Sigmoid colon (tissue), 7 donors: ENCODE measurements at places on chromosomes 6 and 20. TPM values are rescaled to one million over a fixed set of nuclear protein-coding genes. Genes with fewer than 3 reads are reported as not detected.

GRCh38 chr6:130964808-130965604, 98.0 kb downstream of the EPB41L2 start:
- DNase-seq = no peak

GRCh38 chr6:45231660-45232059, 96.5 kb upstream of the RUNX2 start:
- DNase-seq = no peak

- no peak for DNase-seq
Measured at GRCh38 chr20:54062812-54063280, 7.5 kb downstream of the BCAS1 start.

- no peak for DNase-seq
Measured at GRCh38 chr20:9218531-9218961, 149.7 kb downstream of the PLCB4 start.

GRCh38 chr6:30160785-30161531, at the start of gene TRIM10:
TSS of gene TRIM10 (minus strand) at chr6:30161211. CDS start at chr6:30160858, 353 bp downstream.
- no peak for DNase-seq

- peak; percentile 70 for DNase-seq
Measured at GRCh38 chr6:90386399-90387382, 90.0 kb upstream of the BACH2 start.

GRCh38 chr20:45965169-45966002, 6.6 kb downstream of the ZNF335 start:
- DNase-seq = peak; percentile 59

DNA sequence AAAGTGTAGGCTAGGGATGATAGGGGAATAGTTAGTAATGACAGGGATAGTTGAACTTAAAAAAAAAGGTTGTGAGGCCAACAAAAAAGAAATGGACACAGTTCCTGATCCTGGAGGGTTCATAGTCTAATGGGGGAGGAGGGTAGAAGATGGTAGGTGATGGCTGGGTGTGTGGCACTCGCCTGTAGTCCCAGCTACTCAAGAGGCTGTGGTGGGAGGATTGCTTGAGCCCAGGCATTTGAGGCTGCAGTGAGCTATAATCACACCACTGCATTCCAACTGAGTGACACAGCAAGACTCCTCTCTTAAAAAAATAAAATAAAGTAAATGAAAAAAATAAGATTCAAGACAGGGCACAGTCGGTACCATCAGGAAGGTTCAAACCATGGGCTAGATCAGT, 2.4 kb upstream of the MICB start:
- DNase-seq = no peak

DNA sequence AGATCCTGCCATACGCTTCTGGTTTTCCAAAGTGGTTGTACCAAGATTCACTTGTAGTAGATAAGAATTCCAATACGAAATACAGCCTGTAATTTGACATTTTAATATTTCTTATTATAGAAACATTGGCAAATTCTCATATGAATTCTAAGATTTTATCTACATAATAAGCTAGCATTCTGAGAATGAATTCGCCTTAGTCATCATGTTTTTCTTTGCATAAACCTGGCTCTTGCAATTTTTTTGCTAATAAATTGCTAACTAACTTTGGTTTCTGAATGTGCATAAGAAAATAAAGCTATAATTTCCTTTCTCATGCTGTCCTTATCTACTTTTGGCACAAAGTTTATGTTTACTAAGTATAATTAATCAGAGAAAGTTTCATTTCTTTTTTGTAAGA, 673.0 kb downstream of the PTPRT start:
- no peak for DNase-seq

GRCh38 chr6:157246048-157246630, 77.2 kb downstream of the TMEM242 start:
- peak; percentile 81 for DNase-seq

DNA sequence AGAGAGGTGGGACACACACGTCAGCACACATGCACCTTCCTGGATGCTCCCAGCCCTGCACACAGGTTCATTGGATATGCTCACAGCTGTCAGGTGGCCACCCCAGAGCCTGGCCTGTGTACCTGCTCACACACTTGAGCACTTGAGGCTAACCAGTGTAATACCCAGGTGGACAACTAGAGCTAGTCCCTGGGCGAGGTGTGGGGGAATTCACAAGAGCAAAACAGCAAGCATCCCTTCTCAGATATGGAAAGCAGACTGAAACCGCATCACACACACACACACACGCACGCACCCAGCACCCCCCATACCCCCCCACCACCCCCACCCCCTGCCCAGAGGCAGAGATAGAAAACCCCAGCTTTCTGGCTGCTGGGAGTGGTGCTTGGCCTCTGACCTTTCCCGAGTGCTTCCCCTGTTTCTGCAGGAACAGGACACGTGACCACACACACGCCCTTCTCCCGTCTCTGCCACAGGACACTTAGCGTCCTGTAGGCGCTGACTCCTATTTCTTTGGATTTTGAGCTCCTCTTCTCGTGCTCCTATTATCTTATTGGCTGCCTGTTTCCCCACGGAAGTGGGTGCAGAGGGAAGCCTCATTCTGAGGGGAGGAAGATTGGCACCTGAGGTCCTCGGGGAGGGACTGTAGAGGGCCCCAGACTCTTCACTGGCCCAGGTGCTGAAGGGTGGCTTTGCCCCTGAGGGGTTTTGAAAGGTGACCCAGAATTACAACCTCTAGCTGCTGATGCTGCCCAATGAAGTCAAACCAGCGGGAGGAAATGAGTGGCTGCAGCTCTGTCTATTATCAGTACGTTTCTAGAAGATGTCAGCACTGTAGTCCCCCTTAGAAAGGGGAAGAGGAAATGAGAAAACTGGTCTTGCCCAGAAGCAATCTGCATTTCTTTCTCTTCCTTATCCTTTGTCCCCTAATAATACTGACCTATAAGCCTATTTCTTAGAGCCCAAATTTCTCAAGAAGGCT, 65.8 kb downstream of the SYTL3 start:
- no peak for DNase-seq

GRCh38 chr20:3237011-3237957, 1.7 kb downstream of the SLC4A11 start:
- no peak for DNase-seq

GRCh38 chr20:7305976-7306375, 538.5 kb downstream of the BMP2 start:
- no peak for DNase-seq

DNA sequence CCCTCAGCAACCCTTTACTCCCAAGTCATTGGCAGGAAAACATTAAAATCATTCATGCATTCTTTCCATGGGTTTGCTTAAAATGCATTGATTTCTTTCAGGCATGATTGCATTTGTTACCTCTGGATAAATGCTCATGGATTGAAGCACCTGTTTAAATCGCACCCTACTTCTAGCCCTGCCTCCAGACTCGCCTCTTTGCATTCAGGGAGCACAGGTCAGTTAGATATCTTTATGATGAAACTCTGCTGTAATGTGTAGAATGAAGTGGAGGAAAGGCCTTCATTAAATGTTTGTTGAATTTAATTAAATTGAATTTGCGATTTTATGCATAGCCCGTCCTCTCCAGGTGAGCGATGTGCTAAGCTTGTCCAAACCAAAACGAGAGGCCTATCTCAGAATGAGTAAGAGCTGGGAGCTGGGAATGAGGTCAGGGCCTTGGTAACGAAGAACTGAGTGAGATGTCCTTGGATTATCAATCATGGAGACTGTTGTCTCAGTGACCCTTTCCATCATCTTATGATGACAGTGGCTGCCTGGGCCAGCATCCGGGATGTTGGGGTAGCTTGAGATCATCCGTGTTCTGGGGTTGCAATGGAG, 210.1 kb downstream of the SYNDIG1 start:
- peak; percentile 3 for DNase-seq

GRCh38 chr6:14743474-14744211, 502.2 kb upstream of the JARID2 start:
- DNase-seq = peak; percentile 78

DNA sequence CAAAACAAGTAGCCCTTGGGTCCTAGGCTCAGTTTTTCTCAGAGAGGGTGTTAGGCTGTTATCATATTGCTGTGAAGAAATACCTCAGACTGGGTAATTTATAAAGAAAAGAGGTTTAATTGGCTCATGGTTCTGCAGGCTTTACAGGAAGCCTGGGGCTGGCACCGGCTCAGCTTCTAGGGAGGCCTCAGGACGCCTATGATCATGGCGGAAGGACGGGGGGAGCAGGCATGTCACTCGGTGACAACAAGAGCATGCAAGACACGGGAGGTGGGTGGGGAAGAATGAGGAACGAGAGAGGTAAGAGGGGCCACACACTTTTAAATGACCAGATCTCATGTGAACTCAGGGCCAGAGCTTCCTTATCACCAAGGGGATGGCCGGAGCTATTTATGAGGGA, 26.9 kb downstream of the CDH26 start:
- no peak for DNase-seq

DNA sequence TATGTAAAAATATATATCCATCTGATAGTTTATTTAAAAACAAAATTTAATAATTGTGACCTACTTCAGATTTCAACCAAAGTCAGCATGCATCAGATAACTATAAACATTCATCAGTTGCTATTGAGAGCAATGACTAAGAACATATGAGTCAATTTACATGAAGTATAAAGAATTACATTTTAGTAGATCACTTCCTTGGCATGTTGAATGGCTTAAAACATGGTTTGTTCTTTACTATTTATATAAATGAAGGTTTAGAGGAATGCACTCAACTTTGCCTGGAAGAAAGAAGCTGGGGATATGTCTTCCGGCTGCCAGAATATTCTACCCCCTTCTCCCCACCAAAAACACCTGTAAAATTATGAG, 6.4 kb upstream of the FAM217A start:
- DNase-seq = no peak

- no peak for DNase-seq
Measured at GRCh38 chr20:22426772-22427171, 157.6 kb downstream of the FOXA2 start.

- DNase-seq = no peak
Measured at GRCh38 chr20:19291024-19291817, 78.8 kb downstream of the SLC24A3 start.

The WFDC10B gene
- not detected for polyA plus RNA-seq

The JPH2 gene
- polyA plus RNA-seq = 5.3 TPM

The AVP gene
- polyA plus RNA-seq = not detected

The FAM110A gene
- 10.7 TPM for polyA plus RNA-seq

The OR2J3 gene
- polyA plus RNA-seq = not detected

The HSPA12B gene
- polyA plus RNA-seq = 0.69 TPM

The EFCAB8 gene
- not detected for polyA plus RNA-seq
